ENCODE measurements at places on chromosomes 6 and 20.

GRCh38 chr6:81613606-81614005 is 138.9 kb downstream of the TENT5A start:
- no peak for DNase-seq

- DNase-seq = no peak
These were observed 298.8 kb upstream of the FERMT1 start for GRCh38 chr20:6421321-6422248.

DNA sequence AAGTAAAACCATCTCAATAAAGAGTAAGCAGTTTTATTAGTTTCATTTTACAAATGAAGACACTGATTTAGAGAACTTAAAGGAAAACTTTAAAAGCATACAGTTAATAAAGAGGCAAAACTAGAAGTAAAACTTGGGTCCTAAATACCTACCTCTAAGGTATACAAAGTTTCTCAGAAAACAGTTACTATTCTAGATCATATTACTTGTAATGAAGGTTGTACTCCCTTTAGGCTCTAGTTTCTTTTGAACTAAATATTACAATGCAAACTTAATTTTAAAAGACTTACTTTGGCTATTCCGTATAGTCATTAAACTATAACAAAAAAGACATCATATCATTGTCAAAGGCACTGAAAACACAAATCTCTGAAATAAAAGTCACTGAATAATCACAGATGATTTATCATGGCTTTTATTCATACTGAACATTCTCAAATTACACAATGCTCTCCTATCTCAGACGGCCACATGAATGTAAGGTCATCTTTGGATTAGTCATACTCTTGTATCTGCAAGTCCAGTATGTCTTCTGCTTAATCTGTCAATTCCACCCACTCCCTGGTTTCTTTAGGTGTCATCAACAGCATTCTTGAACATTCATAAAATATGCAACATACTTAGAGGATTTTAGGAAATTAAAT is 361.6 kb upstream of the RUNX2 start:
- no peak for DNase-seq

DNA sequence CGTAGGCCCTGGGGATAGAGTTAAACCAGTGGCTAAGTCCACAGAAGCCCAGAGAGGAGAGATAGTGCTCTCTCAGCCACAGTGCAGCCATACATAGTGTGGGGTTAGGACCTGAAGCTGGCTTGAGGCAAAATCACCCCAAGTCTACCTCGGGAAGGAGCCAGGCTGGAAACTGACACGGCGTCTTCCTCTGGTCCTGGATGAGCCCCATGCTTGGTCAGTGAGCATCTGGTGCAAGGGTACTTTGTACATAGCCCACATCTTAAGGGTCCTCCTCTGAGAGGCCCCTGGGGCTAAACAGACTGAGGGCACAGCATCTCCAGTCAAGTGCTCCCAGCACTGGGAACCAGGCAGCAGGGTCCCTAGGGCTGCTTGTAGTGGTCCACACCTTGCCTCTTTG is 45.6 kb downstream of the CDH26 start:
- no peak for DNase-seq

- DNase-seq = no peak
These were observed 25.4 kb downstream of the DIDO1 start for GRCh38 chr20:62900692-62901584.

DNA sequence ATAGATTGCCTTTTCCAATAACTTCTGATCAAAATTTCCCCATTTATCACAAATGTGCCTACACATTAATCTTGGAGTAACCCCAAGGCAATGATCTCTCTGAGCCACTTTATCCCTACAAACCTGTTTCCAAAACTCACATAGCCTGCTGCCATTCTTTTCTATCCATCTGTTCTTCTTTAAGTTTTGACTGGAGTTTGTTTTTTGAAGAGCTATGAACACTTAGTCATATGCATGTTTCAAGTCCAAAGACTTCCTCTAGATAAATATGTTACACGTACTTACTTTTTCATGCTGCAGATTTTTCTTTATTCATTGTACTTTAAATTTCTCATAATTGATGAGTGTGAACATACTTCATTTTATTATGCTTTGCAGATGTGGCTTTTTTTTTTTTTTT is 488.9 kb upstream of the CITED2 start:
- DNase-seq = no peak

DNA sequence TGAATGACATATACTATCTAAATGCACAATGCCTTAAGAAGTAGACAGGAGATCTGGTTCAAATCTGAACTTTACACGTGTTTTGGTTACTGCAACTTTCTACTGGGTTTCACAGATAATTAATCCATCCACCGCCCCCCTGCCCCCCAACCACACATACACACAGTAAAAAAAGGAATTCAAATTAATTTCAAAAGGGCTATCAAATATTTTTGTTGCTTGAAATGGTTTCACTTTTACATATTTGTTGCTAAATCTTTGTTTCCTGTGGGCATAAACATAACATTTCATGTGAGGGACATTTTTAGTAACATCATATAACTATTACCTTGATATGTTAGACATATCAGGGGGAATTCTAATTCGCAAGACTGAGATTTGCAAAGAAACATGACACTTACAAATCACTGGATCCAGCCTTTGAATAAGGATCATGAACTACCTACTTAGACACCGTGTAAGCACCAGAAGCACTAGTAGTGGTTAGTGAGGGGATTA is 7.5 kb downstream of the NEDD9 start:
- no peak for DNase-seq

- no peak for DNase-seq
These were observed 801 bp downstream of the SRC start for GRCh38 chr20:37346535-37347346.

DNA sequence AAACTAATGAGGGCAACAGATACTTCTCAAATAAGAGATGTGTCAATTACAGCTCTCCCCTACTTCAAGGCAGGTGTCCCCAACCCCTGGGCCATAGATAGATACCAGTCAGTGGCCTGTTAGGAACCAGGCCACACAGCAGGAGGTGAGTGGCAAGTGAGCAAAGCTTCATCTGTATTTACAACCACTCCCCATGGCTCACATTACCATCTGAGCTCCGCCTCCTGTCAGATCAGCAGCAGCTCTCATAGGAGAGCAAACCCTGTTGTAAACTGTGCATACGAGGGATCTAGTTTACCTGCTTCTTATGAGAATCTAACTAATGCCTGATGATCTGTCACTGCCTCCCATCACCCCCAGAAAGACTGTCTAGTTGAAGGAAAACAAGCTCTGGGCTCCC is 422.1 kb downstream of the GJA1 start:
- DNase-seq = no peak

DNA sequence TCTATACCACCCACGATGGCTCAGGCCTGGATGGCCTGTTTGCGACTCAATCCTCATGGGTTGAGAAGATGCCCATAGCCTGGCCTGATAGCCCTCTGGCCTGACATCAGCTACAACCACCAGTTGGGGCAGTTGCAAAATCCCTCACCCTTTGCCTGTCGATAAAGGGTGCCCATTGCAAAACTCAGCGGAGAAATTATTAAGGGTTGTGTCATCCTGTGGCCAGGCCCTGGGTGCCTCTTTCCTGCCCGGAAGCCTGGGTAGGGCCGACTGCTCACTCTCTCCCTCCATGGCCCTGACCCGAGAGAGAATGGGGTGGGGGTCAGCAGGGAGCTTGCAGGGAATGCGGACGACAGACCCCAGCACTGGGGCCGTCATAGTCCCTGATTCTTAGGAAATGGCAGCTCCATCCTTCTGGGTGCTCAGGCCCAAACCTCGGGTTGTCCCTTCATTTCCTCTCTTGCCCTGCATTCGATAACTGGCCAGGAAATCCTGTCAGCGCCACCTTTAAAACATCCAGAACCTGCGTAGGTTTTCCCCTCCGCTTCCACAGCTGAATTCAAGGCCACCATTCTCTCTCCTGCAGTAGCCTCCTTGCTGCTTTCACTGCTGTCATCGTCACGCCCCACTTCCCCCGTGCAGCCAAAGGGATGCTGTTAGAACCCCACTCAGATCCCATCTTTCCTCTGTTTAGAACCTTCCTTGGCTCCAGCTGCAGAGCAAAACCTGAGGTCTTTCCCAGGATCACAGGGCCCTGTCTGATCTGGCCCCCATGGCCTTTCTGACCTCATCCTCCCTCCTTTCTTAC is 31.1 kb downstream of the CEBPB start:
- no peak for DNase-seq

GRCh38 chr6:28322661-28323060 is 13.3 kb downstream of the ZSCAN31 start:
- no peak for DNase-seq

- DNase-seq = no peak
These were observed 259.7 kb downstream of the HDGFL1 start for GRCh38 chr6:22829070-22829469.

DNA sequence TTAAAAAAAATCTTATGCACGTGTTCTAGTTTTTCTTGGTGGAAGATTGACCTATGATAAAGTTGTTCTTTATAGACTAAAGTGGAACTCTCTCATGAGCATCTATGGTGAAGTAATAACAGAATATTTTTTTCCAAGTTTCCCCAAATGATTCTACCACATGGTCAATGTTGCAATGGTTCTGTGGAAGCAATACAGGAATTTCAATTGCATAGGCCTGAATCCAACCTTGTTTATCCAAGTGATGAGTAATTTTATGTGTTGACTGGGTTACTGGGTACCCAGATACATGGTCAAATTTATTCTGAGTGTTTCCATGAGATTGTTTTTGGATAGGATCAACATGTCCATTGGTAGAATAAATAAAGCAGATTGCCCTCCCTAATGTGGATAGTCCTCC is 581.5 kb downstream of the MMUT start:
- no peak for DNase-seq

DNA sequence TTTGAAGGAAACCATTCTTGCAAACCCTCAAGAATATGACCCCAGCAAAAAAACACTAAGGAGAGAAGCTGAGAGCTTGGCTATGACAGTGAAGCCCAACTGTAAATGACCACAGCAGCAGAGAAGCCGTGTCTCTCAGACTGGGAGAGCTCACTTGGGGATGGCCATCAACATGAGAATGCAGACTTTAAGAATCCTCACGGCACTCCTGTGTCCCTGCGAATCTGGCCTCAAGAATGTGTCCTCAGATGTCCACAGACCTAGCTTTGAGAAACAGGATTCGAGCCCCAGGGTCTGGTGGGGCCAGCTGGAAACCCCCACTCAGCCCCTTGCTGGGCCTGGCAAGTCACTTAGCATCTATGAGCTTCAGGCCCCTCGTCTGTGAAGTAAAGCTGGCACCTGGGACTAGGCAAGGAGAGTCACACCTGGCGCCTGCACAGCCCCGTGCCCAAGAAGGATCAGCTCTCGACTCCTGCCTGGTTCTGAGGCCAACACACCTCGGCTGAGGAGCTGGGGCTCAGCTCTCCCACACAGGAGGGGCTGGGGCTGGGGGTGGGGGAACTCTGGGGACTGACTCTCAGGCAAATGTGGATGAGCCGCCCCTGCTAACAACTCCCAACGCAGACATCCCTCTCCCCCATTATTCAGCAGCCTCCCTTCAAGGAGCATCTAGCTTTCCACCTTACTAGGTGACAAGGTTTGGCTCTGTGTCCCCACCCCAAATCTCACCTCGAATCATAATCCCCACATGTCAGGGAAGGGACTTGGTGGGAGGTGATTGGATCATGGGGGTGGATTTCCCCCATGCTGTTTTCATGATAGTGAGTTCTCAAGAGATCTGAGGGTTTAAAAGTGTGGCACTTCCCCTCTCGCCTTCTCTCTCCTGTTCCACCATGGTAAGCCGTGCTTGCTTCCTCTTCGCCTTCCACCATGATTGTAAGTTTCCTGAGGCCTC is 97.7 kb downstream of the GRM4 start:
- DNase-seq = no peak

GRCh38 chr6:151359486-151359885 is 31.9 kb downstream of the ZBTB2 start:
- no peak for DNase-seq

Measured in stimulated activated CD8-positive, alpha-beta memory T cell treated with anti-CD3 and anti-CD28 coated beads, Interleukin-7, amount 100 ng/mL, for 4 hours (primary cell).